G401 (cell line): ENCODE measurements at places on chromosomes 5 and 9. TPM values are rescaled to one million over a fixed set of nuclear protein-coding genes. Genes with fewer than 3 reads are reported as not detected.

Gene CER1
- not detected in 2 replicates for total RNA-seq

GRCh38 chr9:127187231-127187956 is 65.0 kb upstream of the ANGPTL2 start:
- no peak for DNase-seq

Gene DBH
- not detected in 2 replicates for total RNA-seq

Gene TRIM14
- total RNA-seq: 8.9 and 10.2 TPM in 2 replicates

Gene PCDHGB7
- 0.68 TPM in 1 of 2 replicates, not detected in the other for total RNA-seq

GRCh38 chr5:87020099-87020934 is 247.4 kb upstream of the RASA1 start:
- DNase-seq: no peak
